ENCODE measurements at places on chromosomes 12 and 14.
A peak's percentile ranks its signal among the peaks of the same experiment; 100 is the strongest.

DNA sequence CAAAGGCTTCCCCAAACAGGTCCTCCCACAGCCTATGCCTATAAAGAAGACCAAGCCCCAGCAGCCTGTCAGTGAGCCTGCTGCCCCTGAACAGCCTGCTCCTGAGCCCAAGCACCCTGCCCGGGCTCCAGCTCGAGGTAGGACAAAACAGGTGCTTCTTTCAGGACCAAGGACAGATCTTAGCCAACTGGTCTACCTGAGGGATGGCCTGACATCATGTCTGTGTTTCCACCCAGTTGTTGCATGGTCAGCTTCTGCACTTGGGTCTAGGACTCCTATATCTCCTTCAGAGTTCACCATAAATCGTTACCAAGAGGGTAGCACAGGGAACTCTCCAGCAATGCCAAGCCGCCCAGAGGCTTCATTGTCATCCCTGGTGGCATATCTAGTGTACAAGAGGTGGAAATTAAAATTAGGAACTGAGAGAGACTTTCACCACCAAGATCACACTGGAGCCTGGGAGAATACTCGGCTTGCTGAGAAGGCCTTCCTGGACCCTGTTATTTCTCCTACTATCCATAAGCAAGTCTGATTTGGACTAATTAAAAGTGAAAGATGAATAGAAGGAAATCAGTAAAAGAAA is 38.2 kb upstream of the OAS1 start:
- no peak for DNase-seq

DNA sequence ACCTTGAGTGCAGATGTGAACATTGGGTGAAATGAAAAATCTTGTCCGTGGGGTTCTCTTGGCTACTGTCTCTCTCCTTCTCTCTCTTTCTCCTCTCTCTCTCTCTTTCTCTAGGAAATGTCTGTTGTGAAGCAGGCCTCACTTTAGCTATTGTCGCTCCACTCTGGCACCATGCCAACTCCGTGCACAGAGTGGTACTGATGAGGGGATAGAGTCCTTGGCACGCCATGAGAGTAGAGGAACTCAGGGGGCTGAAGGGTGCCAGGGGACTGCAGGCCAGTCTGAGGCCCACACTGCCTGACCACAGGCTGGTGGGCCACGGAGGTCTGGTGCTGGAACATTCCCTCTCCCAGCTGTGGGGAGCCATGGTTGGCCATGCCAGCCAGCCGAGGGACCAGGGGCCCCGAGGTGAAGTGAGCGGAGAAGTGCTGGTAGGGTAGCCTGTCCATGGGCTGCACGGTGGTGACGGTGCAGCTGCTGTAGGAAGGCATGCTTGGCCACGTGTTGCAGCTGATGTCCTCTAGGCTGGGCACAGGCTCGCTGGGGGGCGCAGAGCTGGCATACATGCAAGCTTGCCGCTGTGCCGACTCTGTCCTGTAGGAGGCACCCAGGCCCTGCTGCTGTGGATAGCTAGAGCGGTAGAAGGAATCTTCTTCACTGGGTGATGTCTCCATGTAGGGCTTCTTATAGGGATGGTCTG is 50.4 kb downstream of the TBX5 start:
- peak; percentile 1 for DNase-seq

GRCh38 chr14:35818346-35819115 is 7.6 kb upstream of the BRMS1L start:
- peak; percentile 38 for DNase-seq

GRCh38 chr14:24632761-24633160 is 1.2 kb downstream of the GZMB start:
- DNase-seq: no peak

DNA sequence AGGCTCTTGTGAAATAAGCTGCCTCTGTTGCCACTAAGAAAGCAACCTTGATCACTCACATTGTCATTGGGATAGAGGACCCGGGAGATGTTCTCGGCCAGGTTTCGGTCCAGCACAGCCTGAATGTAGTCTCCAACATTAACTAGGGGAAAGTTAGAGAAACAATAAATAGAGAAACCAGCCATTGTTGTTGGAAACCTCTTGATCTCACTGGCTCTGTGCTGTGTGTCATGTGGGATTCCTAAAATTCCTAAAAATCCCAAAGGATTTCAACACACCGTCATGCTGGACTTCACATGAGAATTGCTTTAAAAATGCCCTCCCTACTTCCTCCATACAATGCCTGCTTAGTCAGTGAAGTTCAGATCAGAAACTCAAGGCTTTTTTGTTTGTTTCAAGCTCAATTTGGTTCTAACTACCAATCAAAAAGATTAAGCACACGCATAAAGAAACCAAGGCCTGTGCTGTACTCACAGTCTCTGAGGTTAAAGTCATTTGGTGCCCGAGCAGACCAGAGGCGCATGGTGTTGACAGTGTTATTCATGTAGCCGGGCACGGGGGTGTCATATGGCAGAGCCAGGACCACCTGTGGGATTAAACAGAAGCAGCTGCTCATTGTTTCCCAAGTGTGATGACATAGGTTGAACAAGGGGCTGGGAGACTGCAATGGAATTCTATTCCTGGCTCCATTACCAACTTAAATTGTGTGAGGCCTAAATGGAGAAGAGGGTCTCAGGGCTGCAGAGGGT is 23.6 kb downstream of the PYGL start:
- DNase-seq: no peak
